Camera-type eye (tissue), 1 donor: ENCODE measurements at places on chromosomes 13 and 19. TPM values are rescaled to one million over a fixed set of nuclear protein-coding genes. Genes with fewer than 3 reads are reported as not detected.

LIG4 gene
- 16.5 TPM for total RNA-seq

SYNE4 gene
- not detected for total RNA-seq

ZIC2 gene
- 29.2 TPM for total RNA-seq

CYP4F2 gene
- total RNA-seq, result not detected

ZNF729 gene
- 0.16 TPM for total RNA-seq

DDX49 gene
- 55.8 TPM for total RNA-seq

ATP11A gene
- 32.7 TPM for total RNA-seq

CEACAM19 gene
- total RNA-seq, result 3.4 TPM

DMWD gene
- total RNA-seq, result 49.6 TPM

KIR2DL4 gene
- total RNA-seq, result not detected

C19orf33 gene
- total RNA-seq, result 9.2 TPM

PET100 gene
- 6.2 TPM for total RNA-seq

RASIP1 gene
- 11.4 TPM for total RNA-seq

TTC9B gene
- 5.7 TPM for total RNA-seq

OR10H1 gene
- not detected for total RNA-seq

ZNF331 gene
- total RNA-seq, result 34.2 TPM

F10 gene
- total RNA-seq, result 22.7 TPM
